ENCODE measurements at places on chromosomes 12 and 14. TPM values are rescaled to one million over a fixed set of nuclear protein-coding genes. Genes with fewer than 3 reads are reported as not detected.
A peak's percentile ranks its signal among the peaks of the same experiment; 100 is the strongest.

DNA sequence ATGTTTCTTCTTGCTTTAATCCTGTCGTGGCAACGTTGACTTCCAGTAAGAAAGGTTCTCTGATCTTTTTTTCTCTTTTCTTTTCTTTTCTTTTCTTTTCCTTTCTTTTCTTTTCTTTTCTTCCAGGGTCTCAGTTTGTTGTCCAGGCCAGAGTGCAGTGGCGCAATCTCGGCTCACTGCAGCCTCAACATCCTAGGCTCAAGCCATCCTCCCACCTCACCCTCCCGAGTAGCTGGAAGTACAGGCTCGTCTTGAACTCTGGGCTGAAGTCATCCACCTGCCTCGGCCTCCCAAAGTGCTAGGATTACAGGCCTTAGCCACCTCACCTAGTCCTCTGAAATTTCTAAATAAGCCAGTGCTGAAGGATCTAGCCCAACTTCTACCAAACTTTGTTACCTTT is 1.3 kb upstream of the MAP3K9 start:
- no peak for DNase-seq
- H3K27me3 ChIP-seq: peaks cover 7% of the 10 kb centered on the region
- peaks cover 7% of the 10 kb centered on the region for H3K4me1 ChIP-seq
- peak overlapping the region; percentile 50 for H3K4me3 ChIP-seq

DNA sequence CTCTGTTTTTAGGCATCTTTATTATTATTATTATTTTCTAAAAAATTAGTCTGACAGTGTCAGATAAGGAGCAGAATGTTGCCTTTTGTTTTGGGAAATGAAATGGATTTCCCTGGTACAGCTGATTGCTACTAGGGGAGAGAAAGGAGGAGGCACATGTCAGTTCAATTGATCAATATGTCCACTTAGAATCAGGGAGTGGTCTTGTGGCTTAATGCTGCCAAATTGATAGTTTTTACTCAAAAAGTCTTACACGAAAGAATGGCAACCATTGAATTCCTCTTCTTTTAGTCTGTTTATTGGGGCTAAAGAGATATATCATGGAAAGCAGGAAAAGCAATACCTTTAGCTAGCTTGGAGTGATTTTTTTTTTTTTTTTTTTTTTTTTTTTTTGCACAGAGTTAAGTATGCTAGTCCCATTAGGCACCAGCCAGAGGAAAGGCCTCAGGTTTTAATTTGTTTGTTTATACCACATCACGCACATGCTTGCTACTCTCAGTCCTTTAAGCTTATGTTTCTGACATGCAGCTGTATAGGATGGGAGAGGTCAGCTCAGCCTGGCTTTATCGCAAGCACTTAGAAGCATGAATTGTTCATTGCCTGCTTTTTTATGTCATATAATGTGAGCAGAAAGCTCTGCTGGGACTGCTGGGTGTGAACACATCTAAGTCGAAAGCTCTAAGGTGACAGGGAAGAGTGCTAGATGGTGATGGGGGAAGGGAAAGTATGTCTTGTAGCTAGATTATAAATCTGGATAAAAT is 1.4 kb downstream of the AKAP6 start:
- H3K27ac ChIP-seq: no peak overlapping the region
- H3K4me1 ChIP-seq: peaks cover 17% of the 10 kb centered on the region
- no peak overlapping the region for H3K4me3 ChIP-seq
- H3K36me3 ChIP-seq: no peaks in the 10 kb centered on the region

C12orf60 gene
- polyA plus RNA-seq: 1.8 TPM

GRCh38 chr14:66085224-66085623 is 400.9 kb upstream of the CCDC196 start:
- H3K4me3 ChIP-seq: no peak overlapping the region
- no peaks in the 10 kb centered on the region for H3K36me3 ChIP-seq
- no peak for DNase-seq
- H3K27ac ChIP-seq: no peak overlapping the region

GRCh38 chr12:43982544-43982943 is 146.7 kb downstream of the TMEM117 start:
- DNase-seq: no peak
- H3K4me1 ChIP-seq: no peaks in the 10 kb centered on the region

- no peak for DNase-seq
- no peaks in the 10 kb centered on the region for H3K4me1 ChIP-seq
- no peaks in the 10 kb centered on the region for H3K27me3 ChIP-seq
Measured at GRCh38 chr12:58487678-58488161, 432.6 kb downstream of the LRIG3 start.

- H3K36me3 ChIP-seq: no peaks in the 10 kb centered on the region
- H3K27me3 ChIP-seq: no peaks in the 10 kb centered on the region
- no peak overlapping the region for H3K4me3 ChIP-seq
- no peak overlapping the region for H3K27ac ChIP-seq
Measured at GRCh38 chr12:108190529-108190928, 61.4 kb downstream of the WSCD2 start.

GRCh38 chr14:23358553-23359166 is 6.0 kb upstream of the SLC22A17 start:
- H3K27me3 ChIP-seq: peaks cover 6% of the 10 kb centered on the region
- no peak for DNase-seq
- no peak overlapping the region for H3K27ac ChIP-seq

DNA sequence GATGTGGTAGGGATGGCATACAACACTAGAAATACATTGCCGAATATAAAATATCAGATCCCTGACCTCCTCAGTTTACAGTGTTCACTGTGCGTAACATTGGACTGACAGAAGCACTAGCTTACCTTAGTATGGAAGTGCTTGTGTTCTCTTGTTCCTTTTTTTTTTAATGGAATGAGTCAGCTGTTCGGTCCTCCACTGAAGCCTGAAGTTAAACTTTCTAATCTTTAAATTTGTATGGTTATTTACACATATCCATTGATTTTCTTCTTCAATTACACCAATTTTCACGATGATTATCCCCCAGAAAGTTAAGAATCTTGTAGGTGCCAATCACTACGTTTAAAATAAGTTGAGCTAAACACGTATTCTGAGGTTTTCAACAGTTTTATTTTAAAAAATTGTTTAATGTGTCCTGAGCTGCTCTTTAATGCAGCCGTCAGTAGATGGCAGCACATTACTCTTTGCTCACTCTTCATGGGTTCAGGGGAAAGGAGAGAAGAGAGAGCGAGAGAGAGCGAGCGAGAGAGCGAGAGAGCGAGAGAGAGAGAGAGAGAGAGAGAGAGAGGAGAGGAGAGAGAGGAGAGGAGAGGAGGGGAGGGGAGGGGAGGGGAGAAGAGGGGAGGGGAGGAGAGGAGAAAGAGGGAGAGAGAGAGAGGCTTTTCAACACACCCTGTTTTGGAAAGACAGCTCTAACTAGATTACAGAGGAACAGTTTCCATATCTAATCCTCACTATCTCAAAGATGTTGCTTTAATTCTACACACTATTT is 134.7 kb upstream of the SCAF11 start:
- no peak overlapping the region for H3K4me3 ChIP-seq
- no peaks in the 10 kb centered on the region for H3K36me3 ChIP-seq
- H3K4me1 ChIP-seq: peaks cover 8% of the 10 kb centered on the region
- DNase-seq: peak; percentile 58

GRCh38 chr12:45502481-45503128 is 226.9 kb upstream of the ARID2 start:
- no peaks in the 10 kb centered on the region for H3K36me3 ChIP-seq
- H3K27ac ChIP-seq: no peak overlapping the region
- no peak overlapping the region for H3K4me3 ChIP-seq
- DNase-seq: no peak

DNA sequence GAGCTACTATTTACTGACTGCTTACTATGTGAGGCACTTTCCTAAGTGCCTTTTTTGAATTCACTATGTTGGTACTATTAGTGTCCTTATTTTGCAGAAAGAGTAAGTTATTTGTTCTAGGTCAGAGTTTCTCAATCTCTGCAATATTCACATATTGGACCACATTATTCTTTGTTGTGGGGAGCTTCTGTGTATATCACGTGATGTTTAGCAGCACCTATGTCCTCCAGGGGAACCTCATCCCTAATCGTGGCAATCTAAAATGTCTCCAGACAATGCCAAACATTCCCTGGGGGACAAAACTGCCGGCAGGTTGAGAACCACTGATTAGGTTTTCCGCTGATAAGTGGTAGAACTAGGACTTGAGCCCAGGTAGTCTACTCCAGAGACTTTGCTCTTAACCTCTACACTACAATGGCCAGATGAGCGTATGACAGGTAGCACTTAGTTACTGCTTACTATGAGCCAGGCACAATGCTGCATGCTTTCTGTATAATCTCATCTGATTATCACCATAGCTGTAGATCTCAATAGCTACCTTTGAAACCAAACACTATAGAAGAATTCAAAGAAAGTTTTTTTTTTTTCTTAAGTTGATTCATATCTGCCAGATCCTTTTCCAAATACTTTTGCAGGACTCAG is 38.9 kb downstream of the NELL2 start:
- DNase-seq: peak; percentile 30
- H3K4me3 ChIP-seq: no peak overlapping the region
- peaks cover 26% of the 10 kb centered on the region for H3K4me1 ChIP-seq
- H3K27ac ChIP-seq: peak overlapping the region; percentile 7
- no peaks in the 10 kb centered on the region for H3K36me3 ChIP-seq

DNA sequence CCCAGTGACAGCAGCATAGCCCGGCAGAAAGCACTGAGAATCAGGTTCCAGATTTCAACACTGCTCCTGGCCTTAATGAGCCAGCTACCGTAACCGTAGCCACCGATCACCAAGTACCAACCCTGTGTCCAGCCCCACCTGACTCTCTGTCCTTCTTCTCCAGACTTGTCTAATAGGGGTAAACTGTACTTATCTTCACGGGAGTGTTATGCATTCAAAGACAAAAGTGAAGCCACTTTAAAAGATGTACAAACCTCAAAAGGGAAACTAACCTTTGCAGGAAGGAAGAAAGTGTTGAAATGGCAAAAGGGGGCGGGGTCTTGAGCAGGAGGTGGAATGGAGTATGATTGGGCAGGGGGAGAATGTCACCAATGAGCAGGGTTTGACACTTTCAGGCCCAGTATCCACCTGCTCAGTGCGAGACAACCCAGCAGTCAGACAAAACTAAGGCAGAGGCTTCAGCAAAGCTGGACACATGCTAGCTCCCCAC is 226.1 kb downstream of the CHST11 start:
- DNase-seq: no peak
- H3K36me3 ChIP-seq: no peaks in the 10 kb centered on the region
- H3K4me3 ChIP-seq: no peak overlapping the region
- H3K4me1 ChIP-seq: no peaks in the 10 kb centered on the region
- peaks cover under 1% of the 10 kb centered on the region for H3K27me3 ChIP-seq

CLEC1A gene
- polyA plus RNA-seq: 2.5 TPM

GRCh38 chr12:99948370-99948769 is 36.4 kb downstream of the ANKS1B start:
- DNase-seq: no peak
- no peak overlapping the region for H3K4me3 ChIP-seq
- no peaks in the 10 kb centered on the region for H3K4me1 ChIP-seq
- H3K27ac ChIP-seq: no peak overlapping the region
- H3K27me3 ChIP-seq: no peaks in the 10 kb centered on the region
- H3K36me3 ChIP-seq: no peaks in the 10 kb centered on the region

VPS33A gene
- 18.3 TPM for polyA plus RNA-seq

DNA sequence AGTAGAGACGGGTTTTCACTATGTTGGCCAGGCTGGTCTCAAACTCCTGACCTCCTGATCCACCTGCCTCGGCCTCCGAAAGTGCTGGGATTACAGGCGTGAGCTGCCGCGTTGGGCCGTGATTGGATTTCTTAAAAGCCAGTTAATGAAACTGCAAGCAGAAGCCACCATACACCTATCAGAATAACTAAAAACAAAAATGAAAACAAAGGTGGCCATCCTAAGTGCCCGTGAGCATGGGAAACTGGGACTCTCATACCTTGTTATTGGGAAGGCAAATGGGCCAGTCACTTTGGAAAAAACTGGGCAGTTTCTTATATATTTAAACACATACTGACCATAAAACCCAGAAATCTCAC is 7.7 kb upstream of the TCTN1 start:
- DNase-seq: no peak
- H3K27ac ChIP-seq: no peak overlapping the region
- H3K4me1 ChIP-seq: no peaks in the 10 kb centered on the region
- H3K27me3 ChIP-seq: no peaks in the 10 kb centered on the region
- H3K4me3 ChIP-seq: no peak overlapping the region

AMDHD1 gene
- 2.7 TPM for polyA plus RNA-seq

DNA sequence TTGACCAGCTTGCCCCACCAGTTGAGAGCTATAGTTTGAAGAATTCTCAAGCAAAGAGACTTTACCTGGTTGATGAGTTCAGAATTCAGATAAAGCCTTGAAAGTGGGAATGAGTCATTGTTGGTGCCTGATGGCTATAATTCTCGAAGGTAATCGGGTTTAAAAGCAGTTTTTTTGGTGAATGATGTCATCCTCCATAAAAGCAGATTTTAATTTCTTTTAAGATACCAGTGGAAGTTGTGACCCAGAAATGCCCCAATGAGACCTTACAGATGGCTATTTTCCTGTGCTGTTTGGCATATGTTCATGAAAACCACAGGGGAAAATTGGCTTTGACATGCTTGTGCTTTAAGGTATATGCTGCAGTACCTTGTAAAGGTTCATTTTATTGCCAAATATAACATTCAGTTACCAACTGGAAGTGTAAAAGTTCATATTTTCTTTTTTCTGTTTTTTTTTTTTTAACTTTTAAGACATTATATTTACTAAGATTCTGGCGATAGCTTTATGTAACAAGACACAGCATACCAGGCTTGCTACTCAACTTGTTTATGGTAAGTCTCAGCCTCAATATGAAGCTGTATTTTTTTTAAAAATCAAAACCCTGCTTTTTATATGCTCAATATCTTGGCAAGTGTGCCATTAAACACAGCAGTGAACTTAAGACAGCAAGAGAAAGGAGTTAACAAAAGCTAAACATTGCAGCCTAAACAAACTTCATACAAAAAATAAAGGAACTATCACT is 119.3 kb downstream of the LMNTD1 start:
- no peak overlapping the region for H3K27ac ChIP-seq
- H3K27me3 ChIP-seq: no peaks in the 10 kb centered on the region
- DNase-seq: peak; percentile 33
- H3K4me1 ChIP-seq: peaks cover 17% of the 10 kb centered on the region

KLRG1 gene
- 2.4 TPM for polyA plus RNA-seq

DNA sequence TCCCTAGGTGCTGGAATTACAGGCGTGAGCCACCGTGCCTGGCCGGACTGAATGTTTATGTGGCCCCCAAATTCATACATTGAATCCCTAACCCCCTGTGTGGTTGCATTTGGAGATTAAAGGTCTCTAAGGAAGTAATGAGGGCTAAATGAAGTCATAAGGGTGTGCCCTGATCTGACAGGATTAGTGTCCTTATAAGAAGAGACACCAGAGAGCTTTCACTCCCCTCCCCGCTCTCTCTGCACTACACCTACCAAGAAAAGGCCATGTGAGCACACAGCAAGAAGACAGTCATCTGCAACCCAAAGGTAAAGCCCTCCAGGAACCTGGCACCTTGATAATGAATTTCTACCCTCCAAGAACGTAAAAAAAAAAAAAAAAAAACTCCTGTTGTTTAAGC is 212.1 kb upstream of the CAND1 start:
- no peak for DNase-seq
- peaks cover 2% of the 10 kb centered on the region for H3K27me3 ChIP-seq

- H3K4me3 ChIP-seq: no peak overlapping the region
- no peak for DNase-seq
- no peaks in the 10 kb centered on the region for H3K27me3 ChIP-seq
Measured at GRCh38 chr12:50642035-50642451, 121.9 kb upstream of the ATF1 start.
